ENCODE measurements at places on chromosomes 12 and 14.

GRCh38 chr14:94395888-94396574 is 7.6 kb upstream of the SERPINA1 start:
- DNase-seq, result no peak

DNA sequence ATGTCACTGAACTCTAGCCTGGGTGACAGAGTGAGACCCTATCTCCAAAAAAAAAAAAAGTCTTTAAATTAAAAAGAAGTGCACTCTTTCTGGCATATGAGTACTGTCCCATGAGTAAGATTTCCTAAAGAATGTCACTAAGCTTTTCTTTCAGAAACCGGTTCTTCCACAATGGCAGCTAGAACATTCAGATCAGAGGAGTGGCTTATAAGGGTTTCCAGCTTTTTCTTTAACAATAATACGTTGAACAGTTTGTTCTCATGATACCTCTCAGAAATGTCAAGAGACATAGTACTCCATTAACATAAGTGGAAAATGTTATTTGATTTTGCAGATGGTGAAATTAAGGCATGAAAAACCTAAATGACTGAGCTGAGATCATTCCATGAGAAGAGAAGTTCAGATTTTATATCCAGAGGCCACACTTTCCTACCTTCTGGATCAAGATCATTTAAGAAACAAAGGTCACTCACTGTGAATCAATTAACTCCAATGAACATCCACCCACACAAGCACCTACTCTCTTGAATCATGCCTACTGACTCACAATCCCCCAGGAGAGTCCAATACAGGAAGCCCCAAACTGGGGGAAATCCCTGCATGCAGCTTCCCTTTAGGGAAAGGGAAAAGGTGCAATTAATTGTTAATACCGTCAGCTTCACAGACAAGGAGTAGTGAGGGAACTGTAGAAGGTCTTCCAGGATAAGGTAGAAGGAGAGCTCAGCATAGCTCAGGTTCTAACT is 86.9 kb downstream of the SPTSSA start:
- DNase-seq, result no peak

DNA sequence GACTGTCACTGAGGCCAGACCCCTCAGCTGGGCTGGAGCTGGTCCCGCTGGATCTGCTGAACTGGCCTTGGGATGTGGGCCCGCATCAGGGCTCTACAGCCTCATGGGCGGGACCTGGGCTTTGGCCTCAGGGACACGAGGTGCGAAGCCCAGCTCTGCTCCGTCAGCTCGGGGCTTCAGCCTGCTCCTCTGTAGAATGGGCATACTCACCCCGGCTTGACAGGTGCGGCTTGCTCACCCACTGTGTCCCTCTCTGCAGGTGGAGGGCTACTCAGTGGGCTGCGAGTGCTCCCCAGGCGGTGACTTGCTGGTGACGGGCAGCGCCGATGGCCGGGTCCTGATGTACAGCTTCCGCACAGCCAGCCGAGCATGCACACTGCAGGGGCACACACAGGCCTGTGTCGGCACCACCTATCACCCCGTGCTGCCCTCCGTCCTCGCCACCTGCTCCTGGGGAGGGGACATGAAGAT is 57.6 kb downstream of the BEGAIN start:
- no peak for DNase-seq

DNA sequence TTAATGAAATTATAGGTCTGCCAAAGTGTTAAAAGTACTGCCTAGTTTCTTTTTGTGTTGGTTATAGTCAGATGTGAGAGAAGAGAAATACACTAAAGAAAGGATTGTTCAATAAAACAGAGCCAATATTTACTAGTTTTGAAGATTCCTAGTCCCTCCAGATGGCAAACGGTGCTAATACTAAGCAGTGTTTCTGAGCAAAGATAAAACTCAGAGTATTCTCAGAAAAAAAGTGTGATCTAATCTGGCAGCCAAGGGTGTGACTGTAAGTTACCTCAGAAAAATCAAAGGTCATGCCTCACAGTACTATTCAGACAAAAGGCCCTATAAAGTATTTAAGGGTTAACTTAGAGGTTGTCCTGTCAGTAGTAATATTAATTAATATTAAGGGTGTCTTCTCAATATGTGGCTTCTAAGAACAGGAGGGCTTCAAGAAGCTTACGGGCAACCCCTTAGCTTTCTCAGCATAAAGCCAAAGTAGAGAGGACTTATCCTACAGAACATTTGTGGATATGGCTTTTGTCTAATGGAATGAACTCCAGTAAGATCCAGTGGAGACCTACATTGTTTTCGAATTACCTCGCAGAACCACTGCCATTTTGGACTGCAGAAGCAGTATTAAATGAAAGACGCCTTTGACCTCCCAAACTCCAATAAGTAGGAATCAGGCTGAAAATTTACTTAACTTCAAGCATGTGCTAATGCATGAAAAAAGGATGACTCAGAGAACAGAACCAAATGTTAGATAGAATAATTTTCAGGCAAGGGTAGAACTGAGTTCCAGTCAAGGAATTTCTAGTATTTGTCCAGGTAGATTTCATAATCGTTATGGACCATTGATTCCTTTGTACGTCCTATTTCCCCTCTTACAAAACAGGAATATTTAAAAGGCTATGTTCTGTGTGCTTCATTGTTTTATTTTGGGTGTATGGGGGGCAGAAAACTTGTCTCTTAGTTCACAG is 46.6 kb downstream of the USP15 start:
- DNase-seq, result no peak

DNA sequence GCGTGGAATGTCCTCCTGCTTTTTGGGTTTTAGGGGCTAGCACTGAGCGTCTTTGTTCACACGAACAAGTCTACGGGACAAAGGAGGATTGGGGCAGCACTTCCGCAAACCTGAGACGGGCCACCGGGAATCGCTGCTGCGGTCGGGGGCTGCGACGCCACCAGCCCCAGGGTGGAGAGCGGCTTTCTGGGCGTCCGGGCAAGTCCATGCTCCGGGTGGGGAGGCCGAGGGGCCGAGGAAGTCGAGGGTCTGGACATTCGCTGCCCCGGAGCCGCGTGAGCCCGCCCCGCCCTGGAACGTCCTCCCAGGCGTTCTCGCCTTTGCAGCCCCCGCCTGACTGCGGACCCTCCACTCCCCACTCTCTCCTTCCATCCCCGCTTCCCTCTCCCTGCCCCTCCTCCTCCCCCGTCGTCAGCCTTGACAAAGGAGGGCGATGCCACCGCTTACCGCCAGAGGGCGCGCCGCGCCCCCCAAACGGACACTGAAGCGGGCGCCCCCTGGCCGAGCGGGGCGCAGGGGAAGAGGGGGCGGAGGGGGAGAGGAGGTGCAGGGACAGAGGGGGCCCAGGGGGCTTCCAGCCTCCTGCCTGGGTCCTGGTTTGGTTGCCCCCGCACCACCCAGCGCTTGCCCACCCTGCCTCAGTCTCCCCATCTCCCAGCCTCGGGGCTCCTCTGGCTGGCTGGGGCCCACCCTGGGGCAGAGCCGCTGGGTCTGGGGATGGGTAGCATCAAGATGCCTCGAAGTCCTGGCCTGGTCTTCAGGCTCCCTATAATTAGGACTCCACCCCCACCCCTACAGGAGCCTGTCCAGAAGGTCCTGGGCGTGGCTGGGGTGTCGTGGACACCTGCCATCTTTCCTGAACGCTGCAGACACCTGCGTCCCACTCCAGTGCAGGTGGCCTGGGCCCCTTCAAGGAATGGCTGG is 39.1 kb upstream of the INF2 start:
- DNase-seq, result peak; percentile 51

- DNase-seq, result no peak
Observed at GRCh38 chr12:49228653-49229052, 36.2 kb upstream of the TUBA1C start.

GRCh38 chr14:72715215-72715849 is 178.6 kb downstream of the DPF3 start:
- no peak for DNase-seq

DNA sequence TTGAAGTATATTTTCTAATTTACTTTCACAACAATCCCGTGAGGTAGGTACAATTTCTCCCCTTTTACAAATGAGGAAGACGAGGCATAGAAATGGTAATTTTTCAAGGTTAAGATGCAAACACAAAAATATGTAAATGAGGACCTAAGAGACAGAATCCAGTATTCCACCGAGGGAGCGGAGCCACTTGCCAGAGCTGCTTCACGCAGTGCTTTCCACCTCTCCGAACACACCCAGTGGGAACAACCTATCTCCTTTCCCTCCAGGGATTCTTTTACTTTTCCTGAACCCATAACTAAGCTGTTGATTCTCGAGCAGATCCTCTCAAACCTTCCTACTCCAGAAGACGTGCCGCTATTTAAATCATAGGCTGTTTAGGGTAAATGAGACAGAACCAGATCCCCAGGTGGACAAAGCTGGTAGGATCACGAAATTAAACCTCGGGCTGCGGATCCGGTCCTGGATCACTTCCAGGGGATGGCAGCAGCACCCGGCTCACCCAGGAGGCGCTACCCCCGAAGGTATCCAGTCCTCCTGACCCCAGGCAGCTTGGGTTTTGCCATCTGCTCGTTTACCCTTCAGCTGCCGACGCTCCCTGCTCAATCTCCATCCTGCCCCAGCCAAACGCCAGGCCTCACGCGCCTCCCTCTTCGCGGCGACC is 1.5 kb downstream of the DDHD1 start:
- DNase-seq, result peak; percentile 22

- peak; percentile 62 for DNase-seq
Observed at GRCh38 chr12:117874842-117875434, 93.9 kb downstream of the KSR2 start.

DNA sequence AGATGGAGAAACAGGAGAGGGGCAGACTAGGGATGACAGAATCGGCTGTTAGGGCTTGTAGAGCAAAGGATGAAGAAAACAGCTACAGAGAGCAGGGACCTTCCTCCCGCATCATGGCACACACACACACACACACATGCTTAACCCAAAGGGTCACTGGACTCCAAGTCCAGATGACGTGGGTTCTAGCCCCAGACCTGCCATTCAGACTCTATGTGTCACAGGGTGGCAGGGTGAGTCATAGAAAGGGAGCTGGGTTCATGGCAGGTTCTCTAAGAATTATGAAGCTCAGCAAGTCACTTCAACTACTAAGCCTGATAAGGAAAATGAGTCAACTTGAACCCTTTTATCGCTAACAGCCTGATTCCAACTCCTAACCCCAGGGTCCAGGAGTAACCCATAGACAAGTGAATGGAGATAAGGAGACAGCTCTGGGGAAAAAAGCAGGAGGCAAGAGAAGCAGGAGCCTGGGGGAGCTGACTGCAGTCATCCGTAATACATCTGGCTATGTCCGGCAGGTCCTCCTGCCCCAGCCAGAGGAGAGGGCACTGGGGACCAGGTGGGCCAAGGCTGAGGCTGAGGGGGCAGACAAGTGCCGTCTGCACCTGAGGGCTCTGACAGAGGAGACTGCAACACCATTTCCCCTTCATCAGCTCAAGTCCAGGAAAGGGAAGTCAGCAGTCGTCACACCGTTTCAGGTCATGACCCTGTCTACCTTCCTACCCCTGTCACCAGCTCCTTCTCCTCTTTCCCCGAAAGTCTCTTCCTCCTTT is 3.6 kb upstream of the TNFRSF1A start:
- no peak for DNase-seq

- no peak for DNase-seq
Observed at GRCh38 chr14:45290547-45290946, 37.5 kb upstream of the MIS18BP1 start.

GRCh38 chr12:95258151-95258550 is 40.5 kb downstream of the VEZT start:
- DNase-seq, result no peak

DNA sequence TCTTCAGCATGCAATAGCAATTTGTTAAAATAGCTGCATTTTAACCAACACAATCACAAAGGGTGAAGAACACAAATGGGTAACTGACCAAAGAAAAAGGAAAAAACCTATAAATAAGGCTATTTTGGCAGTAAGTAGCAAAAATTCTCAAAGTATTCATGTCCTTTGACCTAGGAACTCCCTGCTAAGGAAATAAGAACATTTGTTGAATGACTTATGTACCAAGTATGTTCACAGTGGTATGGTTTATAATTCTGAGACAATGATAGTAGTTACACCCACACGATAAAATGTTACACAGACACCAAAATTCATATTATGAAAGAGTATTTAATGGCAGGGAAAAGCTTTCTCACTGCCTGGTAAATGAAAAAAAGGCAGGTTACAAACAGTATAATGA is 16.9 kb downstream of the CCDC88C start:
- DNase-seq, result no peak

- DNase-seq, result no peak
Observed at GRCh38 chr12:67916266-67916970, 72.8 kb upstream of the IFNG-AS1 start.

DNA sequence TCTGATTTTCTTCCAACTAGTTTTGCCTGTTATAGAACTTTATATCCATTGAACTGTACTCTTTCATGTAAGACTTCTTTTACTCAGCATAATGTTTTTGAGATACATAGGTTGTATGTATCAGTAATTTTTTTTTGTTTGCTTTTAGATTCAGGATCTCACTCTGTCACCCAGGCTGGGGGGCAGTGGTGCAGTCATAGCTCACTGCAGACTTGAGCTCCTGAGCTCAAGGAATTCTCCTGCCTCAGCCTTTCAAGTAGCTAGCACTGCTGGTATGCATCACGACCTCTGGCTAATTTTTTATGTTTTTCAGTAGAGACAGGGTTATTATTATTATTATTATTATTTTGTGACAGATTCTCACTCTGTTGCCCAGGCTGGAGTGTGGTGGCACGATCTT is 65.0 kb upstream of the DDHD1 start:
- no peak for DNase-seq

GRCh38 chr12:95881331-95881955 is 22.7 kb downstream of the SNRPF start:
- no peak for DNase-seq

DNA sequence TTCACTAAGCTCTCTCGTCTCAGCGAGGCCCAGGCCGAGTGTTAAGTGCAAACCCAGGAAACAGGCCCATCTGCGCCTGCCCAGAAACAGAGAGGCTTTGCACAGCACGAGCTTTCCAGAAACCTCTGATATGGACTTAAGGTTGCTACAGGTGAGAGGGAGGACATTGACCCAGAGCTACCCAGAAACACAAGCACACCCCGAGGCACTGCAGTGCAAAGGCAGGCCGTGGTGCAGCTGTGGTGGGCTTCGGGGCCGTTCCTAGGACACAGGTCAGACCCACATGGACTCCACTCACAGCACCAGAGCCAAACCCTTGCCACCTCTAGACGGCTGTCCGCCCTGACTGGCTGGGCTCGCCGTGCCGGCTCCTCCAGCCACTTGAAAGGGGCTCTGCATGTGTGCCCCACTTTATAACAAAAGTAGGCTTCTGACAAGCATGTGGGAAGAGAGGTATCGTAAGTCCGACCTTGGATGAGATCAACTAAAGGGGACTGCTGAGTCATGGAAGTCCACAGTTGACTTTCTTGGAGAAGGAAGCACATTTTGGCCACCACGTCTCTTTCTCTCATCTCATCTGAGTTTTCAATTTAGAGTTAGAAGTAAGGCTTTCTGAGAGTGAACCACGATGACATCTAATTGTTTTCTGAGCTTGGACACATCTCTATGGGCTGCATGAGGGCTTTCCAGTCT is 38.2 kb downstream of the CACNA2D4 start:
- no peak for DNase-seq

All from activated CD4-positive, alpha-beta T cell treated with anti-CD3 and anti-CD28 coated beads, Interleukin-2, amount 50 U/mL, for 24 hours (primary cell).